ENCODE measurements at places on chromosomes 12 and 14.
A peak's percentile ranks its signal among the peaks of the same experiment; 100 is the strongest.

DNA sequence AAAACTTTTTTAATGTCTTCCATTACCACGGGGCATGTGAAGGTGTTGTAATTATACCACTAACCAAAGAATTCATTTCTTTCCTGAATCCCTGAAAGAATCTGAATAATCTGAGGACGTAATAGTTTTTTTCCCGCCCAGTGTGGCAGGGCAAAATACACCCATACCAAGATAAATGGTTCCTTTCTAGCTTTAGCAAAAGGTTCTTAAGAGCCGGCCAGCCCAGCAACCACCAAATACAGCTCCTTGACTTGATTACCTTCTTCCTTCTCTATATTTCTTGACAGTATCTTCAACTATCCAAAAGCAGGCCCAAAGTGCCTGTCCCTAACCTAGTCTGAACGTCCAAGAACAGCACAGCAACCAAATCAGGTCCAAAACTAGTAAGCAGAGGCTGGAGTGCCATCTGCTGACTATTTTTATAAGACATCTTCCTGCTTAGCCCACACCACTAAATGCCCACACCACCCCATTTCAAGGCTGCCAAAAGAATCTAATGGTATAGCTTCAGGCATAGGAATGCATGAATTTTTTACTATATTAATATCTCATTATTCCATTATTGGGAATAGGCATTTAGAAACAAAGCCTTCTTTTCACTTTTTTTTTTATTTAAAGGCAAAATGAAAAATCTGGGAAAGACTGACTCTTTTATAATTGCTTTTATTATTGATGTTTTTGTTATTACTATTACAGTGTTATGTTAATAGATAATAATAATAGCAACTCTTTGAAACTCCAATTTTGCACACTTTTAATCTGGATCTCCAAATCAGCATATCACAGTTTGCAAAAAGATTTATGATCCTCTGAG is 524.4 kb downstream of the MED13L start:
- DNase-seq, result no peak

DNA sequence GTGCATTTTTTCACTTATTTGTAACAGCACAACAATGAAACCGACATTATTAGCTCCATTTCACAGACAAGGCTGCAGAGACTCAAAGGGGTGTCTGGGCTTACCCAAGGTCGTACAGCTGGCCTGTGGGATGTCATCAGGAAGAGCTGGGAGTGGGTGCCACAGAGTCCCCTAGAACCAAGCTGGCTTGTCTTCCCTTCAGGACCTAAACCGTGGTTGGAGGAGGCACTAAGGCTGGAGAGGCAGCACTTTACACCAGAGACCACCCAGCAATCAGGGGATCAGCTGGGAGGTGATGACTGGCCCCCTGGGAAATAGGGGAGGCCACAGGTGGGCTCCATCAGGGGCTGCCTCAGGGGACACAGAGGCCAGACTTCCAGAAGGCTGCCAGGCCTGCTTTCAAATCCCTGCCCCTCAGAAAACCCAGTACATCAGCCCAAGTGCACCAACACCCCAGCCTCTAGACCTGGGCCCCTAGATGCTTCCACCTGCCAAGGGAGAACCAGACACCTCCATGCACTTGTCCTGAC is 28.3 kb downstream of the DIO3 start:
- DNase-seq, result no peak

GRCh38 chr12:2039034-2039433 is 13.8 kb upstream of the CACNA1C start:
- no peak for DNase-seq

GRCh38 chr12:85007836-85008235 is 28.2 kb downstream of the TSPAN19 start:
- no peak for DNase-seq

DNA sequence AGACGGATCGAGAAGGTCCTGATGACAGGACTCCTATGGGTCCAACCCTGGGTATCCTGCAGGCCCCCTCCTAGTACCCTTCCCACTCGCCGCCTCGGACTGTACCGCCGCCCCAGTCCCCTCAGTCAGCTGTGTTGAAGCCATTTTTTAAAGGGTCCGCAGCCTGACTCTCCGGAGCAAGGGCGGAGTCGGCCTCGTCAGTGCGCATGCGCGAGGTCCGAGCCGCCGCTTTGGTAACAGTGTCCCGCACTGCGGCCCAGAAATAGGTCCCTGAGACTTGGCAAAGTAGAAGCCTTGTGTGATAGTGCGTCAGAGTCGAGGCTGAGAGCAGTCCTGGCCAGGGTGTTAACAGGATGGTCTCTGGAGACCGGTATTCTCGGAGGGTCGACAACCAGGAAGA is 769.0 kb upstream of the ALG10B start:
- peak; percentile 75 for DNase-seq

Measured in mesenteric fat pad (tissue), 1 donor.